Anterior cingulate cortex (tissue), 58 donors: ENCODE measurements at places on chromosomes 6 and 20.

DNA sequence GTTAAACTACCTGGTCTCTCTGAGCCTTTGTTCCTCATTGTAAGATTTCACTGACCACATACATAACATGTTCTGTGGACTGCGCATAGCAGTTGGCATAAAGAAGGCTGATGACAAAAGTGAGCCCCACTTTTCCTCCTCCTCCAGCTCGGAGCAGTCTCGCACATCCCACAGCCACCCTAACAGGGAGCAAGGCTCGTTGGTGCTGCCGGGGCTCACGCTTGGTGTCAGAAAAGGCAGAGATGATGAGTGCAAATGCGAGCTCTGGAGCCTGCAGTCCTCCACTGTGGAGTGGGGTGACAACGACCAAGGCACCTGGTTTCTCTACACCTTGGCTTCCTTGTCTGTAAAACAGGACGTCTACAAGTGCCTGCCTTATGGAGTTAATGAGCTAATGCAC, 9.7 kb downstream of the TGM3 start:
- no peak for DNase-seq

DNA sequence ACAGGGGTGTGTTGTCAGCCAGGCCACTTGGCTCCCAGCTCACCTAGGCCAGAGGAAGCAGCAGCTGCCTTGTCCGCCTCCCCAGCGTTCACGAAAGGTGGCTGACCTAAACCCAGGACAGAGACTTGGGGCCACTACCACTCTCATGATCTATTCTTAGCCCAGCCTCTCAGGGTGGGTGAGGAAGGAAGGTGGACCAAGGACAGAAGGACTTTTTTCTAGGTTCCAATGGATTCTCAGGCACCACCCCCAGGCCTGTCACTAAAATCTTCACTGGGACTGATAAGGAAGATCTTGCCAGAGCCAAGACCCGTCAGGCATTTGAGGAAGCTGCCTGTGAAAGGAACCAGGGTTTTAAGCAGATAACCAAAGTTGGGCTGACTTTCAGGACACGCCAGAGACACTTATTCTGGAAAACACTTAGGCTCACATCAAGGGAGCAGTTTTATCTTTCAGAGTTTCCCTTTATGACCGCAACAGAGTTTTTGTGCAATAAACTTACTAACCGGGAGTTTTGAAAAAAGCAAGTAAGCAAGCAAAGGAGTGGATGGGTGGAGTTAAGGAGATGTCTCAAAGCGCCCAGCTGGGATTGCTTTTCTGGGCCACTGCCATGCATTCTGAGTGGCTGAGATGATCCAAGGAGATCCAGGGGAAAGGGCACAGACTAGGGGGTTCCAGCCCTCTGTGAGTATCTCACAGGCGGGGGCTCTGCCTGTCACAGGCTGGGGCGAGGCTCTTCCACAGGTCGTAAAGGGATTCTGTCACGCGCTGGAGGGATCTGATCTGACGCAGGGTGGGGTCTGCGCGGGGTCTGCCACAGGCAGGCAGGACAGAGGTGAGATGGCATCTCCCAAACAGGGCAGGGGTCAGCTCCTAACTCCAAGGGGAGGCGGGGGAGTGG, 989 bp downstream of the FITM2 start:
- DNase-seq = no peak

GRCh38 chr6:74656453-74656852, 549.4 kb downstream of the COL12A1 start:
- no peak for DNase-seq

- DNase-seq = no peak
These were observed 85.6 kb upstream of the CARMIL1 start for GRCh38 chr6:25193460-25194171.

- no peak for DNase-seq
These were observed 21.9 kb upstream of the PTPN1 start for GRCh38 chr20:50488236-50488806.

- no peak for DNase-seq
These were observed 333.9 kb upstream of the CNR1 start for GRCh38 chr6:88499845-88500699.

- no peak for DNase-seq
These were observed 39.2 kb upstream of the PIM1 start for GRCh38 chr6:37130704-37131103.

- no peak for DNase-seq
These were observed 135.1 kb downstream of the TBXT start for GRCh38 chr6:166032366-166033200.

DNA sequence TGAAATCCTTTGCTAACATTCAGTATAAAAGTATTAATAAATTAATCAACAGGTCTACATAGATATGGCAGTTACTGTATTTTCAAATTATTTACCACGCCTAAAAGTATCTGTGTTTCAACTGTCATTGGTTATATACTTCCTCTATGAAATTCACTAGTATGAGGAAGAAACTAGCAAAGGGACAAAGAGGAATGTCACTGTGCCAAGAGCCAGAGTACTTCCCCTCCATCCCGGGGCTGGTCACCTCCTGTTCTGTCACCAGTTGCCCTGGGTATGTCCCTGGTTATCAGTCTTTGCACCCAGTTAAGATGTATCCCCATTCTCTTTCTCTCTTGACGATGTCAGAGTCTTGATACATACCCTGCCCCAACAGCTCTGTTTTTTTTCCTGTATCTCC, 476.8 kb upstream of the SOX4 start:
- no peak for DNase-seq

- no peak for DNase-seq
These were observed 44.2 kb downstream of the MOXD1 start for GRCh38 chr6:132357120-132357519.

DNA sequence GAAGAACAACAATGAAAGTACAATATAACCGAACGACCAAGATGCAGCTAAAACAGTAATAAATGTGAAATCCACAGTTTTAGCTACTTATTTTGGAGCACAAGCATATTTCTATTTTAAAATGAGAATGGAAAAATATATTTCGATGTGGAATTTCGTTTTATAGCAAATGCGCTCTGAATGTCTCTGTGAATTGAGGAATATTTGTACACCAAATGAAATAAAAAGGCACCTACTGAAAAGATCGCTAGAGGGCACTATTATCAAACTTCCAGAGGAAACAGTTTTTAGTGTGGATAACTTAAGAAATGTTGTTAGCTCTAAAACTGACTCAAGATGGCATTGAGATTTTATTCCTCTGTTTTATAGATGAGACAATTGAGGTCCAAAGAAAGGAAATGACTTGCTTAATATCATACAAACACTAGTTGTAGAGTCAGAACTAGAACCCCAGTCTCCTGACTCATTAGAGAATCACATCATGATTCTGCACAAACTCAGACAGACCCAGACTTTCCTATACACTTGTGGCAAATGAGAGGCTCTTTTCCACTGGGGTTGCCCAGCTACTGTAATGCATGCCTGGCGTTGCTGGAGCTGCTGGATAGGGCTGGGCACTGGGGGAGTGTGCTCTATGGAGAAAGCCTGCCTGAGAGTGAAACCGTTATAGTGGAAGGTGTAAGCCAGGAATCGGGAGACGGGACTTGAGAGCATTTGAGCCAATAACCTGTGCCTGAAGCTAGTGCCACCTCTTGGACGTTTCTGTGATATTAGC, 51.9 kb downstream of the GCLC start:
- no peak for DNase-seq
